Mammary epithelial cell (primary cell): ENCODE measurements at places on chromosomes 5 and 9. TPM values are rescaled to one million over a fixed set of nuclear protein-coding genes. Genes with fewer than 3 reads are reported as not detected.

Gene TYRP1
- not detected in 2 replicates for total RNA-seq

Gene TXNDC8
- total RNA-seq = not detected in 2 replicates

Gene CAMK2A
- 0.33 TPM for total RNA-seq

Gene PWWP2A
- total RNA-seq = 14.7 and 14.8 TPM in 2 replicates

Gene SLC6A19
- not detected in 2 replicates for total RNA-seq

Gene F2R
- total RNA-seq = 27.7 and 30.7 TPM in 2 replicates

Gene GPX3
- 2.7 TPM for total RNA-seq

Gene GAPVD1
- total RNA-seq = 73.7 TPM

Gene PFN3
- not detected in 2 replicates for total RNA-seq
